ENCODE measurements at places on chromosomes 6 and 20.
A peak's percentile ranks its signal among the peaks of the same experiment; 100 is the strongest.

DNA sequence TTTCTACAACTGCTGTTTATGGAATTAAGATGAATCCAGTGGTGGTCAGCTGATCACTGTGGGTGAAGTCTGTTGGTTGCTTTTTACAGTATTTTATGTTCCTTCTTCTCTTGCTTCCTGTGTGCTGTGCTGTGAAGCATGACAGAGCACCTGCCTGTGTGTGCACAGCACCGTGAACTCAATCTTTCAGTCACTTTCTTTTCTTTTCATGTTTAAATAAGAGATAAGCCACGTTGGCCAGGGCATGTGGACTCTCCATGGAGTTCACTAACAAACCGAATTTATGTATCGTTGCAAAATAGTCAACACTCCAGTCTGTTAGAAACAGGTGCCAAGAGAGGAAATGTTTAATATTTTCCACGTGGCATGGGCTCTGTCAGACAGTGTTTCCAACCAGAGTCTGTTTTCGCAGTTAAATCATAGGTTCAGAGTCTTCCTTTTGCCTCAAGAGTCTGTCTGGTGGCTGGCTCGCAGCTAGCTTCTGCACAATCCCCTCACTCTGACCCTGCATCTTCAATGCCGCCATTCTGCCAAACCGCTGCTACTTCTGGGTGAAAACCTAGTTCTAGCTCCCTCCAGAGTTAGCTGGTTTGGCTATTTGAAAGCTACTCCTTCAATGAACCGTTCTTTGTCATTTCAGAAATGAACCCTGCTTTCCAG lies 73.2 kb downstream of the QRSL1 start:
- no peak for DNase-seq

- no peak for DNase-seq
These were observed 230.9 kb downstream of the CDC5L start for GRCh38 chr6:44618371-44618770.

- DNase-seq: no peak
These were observed 69.2 kb upstream of the CCN6 start for GRCh38 chr6:111984516-111985201.

GRCh38 chr6:35297601-35298481 lies at the start of gene DEF6:
TSS of gene DEF6 (plus strand) at chr6:35297818. CDS start at chr6:35297857, 39 bp downstream.
- peak; percentile 67 for DNase-seq

DNA sequence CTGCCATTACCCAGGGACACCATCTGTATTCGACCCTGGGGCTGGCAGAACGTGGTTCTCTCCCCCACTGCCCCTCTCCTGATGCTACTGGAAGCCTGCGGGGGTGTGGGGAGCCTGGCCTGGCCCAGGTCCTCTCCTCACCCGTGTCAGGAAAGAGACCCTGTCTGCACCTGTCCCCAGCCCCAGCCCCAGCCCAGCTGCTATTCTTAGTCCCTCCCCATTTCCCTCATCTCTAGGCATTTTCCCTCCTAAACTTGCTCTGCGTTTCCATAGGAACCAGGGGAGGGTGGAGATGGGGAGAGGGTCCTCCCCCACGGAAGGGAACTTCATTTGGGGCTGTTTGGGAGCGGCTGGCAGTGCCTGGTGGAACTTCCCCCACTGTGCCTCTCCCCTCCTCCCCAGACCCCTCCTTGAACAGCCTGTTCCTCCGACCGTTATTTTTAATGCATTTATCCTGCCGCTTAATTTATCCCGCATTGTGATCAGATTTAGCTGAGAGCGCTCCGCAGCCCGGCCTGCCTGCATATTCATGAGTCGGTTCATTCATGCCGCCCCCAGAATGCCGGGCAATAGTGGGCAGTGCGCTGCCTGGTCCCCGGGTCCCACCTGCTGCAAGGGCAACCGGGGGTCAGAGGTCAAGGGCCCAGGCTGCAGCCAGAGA lies 31.8 kb upstream of the DLGAP4 start:
- no peak for DNase-seq

GRCh38 chr20:32358883-32359632 lies 927 bp downstream of the ASXL1 start:
- no peak for DNase-seq

GRCh38 chr6:75876152-75876551 lies 127.1 kb downstream of the MYO6 start:
- no peak for DNase-seq

DNA sequence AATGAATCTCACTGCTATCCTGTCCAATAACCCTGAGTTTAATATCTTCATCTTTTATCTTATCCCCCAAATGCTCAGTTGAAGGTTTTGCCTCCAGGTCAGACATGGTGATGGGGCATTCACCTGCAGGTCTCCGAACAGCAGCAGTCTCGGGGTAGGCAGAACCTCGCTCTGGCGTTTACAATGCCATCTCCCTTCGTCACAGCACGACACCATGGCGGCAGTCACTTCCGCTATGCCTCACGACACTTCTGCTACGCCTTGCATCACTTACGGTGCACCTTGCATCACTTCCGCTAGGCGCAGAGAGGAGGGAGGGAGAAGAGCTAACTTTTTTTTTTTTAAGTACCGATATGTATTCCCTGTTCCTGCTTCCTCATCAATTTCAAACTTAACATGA lies 194.9 kb downstream of the BCAS1 start:
- DNase-seq: no peak

DNA sequence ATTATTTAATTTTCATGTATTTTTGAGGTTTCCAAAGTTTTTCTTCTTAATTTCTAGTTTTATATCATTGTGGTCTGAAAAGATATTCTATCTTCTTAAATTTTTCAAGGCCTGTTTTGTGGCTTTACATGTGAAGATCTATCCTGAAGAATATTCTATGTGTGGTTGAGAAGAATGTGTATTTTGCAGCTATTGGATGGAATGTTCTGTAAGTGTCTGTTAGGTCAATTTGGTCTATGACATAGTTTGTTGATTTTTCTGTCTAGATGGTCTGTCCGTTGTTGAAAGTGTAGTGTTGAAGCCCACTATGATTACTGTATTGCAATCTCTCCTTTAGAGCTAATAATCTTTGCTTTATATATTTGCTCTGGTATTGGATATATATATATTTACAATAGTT lies 125.7 kb downstream of the CRYBG1 start:
- DNase-seq: no peak

DNA sequence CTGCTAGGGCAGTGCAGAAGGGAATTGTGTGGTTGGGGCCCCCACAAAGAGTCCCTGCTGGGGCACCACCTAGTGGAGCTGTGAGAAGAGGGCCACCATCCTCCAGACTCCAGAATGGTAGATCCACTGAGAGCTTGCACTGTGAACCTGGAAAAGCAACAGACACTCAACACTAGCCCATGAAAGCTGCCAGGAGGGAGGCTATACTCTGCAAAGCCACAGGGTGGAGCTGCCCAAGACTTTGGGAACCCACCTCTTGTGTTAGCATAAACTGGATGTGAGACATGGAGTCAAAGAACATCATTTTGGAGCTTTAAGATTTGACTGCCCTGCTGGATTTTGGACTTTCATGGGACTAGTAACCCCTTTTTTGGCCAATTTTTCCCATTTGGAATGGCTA lies 328.4 kb upstream of the KHDRBS2 start:
- DNase-seq: no peak

DNA sequence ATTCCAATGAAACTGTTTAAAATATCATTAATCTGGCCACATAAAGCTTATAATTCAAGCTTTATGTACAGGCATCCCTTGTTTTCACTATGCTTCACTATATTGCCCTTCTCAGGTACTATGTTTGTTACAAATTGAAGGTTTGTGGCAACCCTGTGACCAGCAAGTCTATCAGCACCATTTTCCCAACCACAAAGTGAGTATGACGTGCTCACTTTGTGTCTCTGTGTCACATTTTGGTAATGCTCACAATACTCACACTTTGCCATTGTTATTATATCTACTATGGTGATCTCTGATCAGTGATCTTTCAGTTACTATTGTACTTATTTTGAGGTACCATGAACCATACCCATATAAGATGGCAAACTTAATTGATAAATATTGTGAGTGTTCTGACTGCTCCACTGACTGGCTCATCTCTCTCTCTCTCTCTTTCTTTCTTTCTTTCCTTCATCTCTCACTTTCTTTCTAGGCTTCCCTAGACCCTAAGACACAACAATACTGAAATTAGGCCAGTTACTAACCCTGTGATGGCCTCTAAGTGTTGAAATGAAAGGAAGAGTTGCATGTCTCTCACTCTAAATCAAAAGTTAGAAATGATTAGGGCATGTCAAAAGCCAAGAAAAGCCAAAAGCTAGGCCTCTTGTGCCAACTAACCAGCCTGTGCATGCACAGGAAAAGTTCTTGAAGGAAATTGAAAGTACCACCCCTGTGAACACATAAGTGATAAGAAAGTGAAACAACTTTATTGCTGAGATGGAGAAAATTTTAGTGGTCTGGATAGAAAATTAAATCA lies 227.9 kb downstream of the BCAS1 start:
- no peak for DNase-seq

DNA sequence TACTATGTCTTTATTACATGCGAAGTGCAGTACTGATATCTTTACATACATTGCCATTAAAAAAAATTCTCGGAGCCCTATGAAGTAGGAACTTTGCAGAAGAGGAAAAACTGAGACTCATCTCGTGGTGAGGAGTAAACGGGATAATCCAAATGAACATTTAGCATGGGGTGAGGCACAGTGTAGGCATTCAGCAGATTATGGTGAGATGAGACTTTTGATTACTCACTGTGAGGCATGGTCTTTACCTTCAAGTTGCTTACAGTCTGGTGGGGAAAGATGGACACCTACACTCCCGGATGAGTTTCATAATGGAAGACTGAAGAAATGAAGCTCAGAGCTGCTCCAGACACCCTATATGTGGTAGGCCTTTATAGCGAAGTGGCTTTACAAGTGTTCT lies 1.4 kb downstream of the RPRD1B start:
- no peak for DNase-seq

DNA sequence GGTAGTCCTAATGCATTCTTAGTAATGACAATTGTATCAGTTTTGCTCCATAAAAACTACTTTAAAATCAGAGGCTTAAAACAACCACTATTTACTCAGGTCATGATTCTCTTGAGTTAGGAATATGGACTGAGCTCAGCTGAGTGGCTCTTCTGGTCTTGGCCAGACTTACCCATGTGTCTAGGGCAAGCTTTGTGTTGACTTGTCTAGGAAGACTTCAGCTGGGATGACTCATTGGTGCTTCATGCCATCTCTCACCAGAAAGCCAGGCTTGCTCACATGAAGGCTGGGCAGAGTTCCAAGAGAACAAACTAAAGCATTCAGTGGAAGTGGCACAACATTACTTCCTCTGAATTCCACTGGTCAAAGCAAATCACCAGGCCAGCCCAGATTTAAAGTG lies 155.3 kb downstream of the DHX35 start:
- DNase-seq: no peak

DNA sequence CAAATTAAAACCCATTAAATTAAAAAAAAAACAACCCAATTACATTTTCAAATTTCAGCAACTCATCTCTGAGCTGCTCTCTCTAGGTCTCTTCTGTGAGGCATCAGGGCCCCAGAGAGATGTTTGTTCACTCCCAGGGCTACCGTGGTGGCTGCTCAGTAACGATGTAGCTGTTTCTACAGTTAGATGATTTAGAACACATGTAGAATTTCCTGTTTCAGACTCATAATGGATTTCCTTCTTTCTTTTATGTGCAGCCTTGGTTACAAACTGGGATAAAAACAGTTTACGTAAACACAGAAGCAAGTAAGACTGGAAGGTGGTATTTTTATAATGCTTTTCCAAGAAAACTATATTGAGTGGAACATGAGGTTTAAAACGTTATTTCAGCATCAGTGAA lies 116.1 kb upstream of the CCN2 start:
- no peak for DNase-seq

GRCh38 chr6:43124481-43124880 lies 46.6 kb upstream of the SRF start:
- no peak for DNase-seq

DNA sequence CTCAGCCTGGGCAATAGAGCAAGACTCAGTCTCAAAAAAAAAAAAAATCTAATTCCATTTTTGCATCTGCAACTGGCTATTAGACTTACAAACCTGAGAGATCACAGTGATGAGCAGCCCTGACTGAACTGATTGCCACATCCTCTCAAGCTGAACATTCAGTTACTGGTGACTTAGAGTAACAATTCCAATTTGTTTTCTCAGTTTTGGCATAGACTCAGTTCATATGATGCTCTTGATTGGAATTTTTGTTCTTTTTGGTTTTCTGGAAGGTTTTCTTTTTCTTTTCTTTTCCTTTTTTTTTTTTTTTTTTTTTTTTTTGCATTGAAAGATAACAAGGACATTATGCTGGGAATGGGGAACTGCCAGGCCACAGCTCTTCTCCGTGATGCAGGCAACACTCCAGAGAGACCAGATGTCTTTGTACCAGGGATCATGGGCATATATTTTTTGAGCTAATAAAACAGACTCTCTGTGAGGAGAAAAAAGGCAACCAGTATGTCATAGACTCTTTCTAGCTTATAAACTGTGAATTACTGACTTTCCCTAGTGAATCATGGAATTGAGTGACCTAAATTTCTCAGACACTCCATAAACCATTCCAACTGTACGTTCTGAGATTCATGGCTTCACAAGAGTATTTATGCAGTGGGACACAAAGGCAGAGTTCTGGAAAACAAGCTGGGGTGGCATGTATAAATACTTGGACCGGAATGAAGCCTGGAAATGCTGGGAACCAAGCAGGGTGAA lies 86.0 kb upstream of the SLC2A12 start:
- no peak for DNase-seq

- no peak for DNase-seq
These were observed 2.7 kb upstream of the DDR1 start for GRCh38 chr6:30881392-30882203.

DNA sequence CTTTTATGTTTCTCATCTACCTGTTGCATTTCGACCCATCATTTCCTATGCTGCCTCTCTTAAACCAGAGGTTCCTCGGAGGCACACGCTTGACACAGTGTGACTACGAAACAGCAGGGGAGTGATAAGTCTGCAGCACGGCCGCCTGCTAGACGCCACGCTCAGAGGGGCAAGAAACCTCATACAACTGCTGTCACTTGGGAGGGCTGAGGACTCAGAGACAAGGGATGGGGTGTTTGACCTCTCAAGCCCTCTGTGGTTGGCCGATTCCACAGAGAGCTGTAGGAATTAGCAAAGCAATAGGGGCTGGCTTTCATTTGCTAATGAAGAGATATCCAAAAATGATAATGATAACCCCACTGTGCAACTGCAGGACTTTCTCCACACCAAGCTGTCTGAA lies 372.5 kb downstream of the ZFAND3 start:
- DNase-seq: no peak

DNA sequence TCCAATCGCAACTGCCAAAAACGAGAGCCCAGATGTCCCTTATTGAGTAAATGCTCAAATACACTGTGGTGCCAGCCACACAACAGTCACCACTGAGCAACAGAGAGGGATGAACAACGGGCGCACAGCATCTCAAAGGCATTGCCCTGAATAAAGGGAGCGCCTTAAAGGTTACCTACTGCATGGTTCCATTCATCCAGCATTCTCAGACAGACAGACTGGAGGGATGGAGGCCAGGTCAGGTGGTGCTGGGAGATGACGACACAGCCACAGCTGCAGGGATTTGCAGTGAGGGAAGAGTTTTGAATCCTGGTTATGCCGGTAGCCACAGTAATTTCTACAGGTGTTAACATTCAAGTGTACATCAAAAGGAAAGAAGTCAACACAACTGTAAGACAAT lies 615.5 kb upstream of the AGPAT4 start:
- no peak for DNase-seq

GRCh38 chr6:1613688-1614447 lies 4.2 kb downstream of the FOXC1 start:
- no peak for DNase-seq

GRCh38 chr20:40637176-40637575 lies 51.9 kb downstream of the MAFB start:
- no peak for DNase-seq

Measured in fibroblast of skin of left quadriceps (primary cell).